NCI-H1048 (cell line): ENCODE measurements at places on chromosomes 3 and 15.

GRCh38 chr15:61393949-61394348 lies 164.8 kb upstream of the RORA start:
- no peak for DNase-seq

DNA sequence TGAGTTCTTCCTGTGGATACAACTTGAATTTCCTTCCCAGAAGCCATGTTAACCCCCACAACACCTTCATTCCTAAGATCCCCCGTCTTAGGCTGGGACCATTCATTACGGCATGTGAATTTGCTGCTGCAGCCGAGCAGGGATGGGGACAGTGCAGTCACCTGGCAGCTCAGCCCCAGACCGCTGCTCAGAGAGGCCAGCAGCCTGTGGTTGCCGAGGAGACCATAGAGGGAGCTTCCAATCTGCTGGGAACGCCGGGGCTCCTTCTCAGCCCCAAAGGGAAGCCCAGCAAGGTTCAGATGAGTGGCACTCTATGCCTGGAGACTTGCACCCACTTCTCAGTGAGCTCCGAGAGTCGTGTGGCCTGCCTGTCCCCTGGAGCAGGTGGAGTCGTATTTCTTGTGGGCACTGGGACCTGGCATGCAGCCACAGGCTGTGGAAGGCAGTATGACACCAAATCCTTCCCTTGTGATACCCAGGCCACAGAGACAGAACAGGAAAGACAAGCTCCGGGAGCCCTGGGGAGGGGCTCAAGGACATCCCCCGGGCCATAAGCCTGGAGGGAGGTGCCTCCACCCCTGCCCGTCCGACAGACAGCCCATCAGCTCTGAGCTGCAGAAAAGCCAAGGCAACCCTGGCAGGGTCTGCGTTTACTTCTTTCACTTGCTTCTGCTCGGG lies 167.3 kb downstream of the FAM43A start:
- no peak for DNase-seq

- DNase-seq = no peak
Measured at GRCh38 chr15:35567392-35567791, 21.4 kb upstream of the DPH6 start.

- no peak for DNase-seq
Measured at GRCh38 chr15:64837502-64837901, 4.2 kb upstream of the PLEKHO2 start.

DNA sequence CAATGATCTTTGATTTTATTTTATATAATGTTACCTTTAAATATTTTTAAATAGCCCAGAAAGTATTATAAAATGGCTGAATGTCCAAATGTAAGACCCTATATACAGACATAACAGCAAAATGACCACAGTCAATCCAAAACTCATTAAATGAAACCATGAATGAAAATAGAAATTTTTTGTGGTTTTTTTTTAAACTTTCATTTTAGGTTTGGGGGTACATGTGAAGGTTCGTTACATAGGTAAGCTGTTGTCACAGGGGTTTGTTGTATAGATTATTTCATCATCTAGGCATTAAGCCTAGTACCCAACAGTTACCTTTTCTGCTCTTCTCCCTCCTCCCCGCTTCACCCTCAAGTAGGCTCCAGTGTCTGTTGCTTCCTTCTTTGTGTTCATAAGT lies 108.8 kb downstream of the FAIM start:
- no peak for DNase-seq

GRCh38 chr3:172711454-172711795 lies 558 bp upstream of the NCEH1 start:
- DNase-seq = no peak

DNA sequence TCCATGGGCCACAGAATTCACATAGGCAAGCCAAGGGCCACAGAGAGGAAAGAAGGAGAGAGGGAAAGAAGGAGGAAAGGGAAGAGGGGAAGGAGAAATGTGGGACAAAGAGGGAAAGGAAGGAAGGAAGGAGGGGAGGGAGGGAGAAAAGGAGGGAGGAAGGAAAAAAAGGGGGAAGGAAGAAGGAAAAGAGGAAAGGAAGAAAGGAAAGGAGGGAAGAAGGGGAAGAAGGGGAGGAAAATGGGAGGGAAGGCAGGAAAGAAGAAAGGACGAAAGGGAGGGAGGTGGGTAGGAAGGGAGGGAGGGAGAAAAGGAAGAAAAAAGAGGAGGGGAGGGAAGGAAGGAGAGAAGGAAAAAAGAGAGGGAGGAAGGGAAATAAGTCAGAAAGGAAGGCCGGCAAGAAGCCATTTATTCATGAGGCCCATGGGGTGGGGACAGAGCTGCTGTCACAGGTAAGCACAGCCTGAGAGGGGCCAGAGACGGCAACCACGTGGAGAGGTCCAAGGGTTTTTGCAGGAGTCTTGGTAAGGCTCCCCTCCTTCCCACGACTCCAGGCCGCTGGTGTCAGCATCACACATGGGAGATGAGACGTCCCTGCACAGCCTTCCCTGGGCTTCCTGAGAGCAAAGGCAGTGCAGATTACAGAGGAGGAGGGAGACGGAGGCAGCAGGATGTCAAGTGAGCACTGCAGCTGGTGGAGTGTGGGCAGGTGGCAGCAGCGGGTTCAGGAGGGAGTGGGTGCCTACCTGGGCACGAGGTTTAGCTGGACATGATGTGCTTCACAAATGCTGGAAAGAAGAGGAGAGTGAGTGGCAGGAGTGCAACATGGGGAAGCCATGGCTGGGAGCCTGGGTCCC lies 5.5 kb downstream of the MYL3 start:
- DNase-seq = no peak

GRCh38 chr3:168292296-168292695 lies 196.6 kb upstream of the GOLIM4 start:
- DNase-seq = no peak

DNA sequence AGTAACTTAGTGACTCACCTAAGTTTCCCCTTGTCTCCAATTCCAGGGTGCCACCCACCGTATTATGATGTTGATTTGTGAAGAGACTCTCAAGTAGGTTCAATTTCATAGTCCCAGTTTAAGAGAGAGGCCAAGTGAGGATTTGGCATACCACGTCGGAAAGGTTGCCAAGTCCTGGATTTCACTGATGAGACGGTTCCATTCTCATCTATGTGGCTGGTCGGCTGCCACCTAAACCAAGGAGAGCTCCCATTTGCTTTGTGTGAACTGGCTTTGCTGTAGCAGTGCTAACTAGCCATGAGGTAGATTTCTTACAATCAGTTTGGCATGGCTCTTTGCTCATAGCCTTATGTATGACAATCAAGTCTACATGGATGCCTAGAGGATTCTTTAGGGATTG lies 653.6 kb downstream of the NLGN1 start:
- no peak for DNase-seq

- no peak for DNase-seq
Measured at GRCh38 chr15:33279613-33280205, 31.1 kb upstream of the RYR3 start.

DNA sequence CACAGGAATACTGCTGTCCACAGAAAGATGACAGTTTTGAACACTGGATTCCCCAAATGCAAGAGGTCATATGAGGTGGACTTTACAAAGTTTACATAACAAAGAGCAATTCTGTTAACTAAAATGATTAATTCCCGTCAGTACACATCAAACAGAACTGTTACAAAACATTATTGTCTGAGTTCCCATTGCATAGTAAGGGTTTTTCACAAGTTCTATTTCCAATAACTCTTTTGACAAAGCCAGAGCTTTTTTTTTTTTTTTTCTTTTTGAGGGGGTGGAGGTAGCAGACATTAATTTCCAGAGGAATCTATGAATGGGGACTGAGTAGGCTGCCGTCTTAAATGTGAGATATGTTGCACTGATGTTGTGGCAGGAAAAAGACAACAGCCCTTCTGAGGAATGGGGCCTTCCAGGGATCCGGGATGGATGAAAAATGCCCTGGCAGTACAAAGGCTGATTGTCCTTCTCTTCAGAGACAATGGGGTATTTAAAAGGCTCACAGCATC lies 178.1 kb upstream of the KBTBD8 start:
- no peak for DNase-seq

GRCh38 chr3:83096-83495 lies 113.5 kb upstream of the CHL1 start:
- no peak for DNase-seq

GRCh38 chr3:111681661-111682426 lies 86.7 kb upstream of the ZBED2 start:
- no peak for DNase-seq

- DNase-seq = no peak
Measured at GRCh38 chr3:13189639-13190377, 116.6 kb upstream of the IQSEC1 start.

GRCh38 chr15:101014921-101015841 lies 96.0 kb downstream of the LRRK1 start:
- peak; percentile 24 for DNase-seq

- no peak for DNase-seq
Measured at GRCh38 chr15:83565553-83566159, 88.3 kb upstream of the ADAMTSL3 start.

GRCh38 chr3:18481946-18482548 lies 56.9 kb upstream of the SATB1 start:
- DNase-seq = no peak

- no peak for DNase-seq
Measured at GRCh38 chr3:62249855-62250543, 123.4 kb downstream of the FEZF2 start.

- peak; percentile 19 for DNase-seq
Measured at GRCh38 chr3:85821130-85821756, 862.5 kb downstream of the CADM2 start.

GRCh38 chr3:69386556-69387385 lies 883 bp upstream of the FRMD4B start:
- DNase-seq = no peak

GRCh38 chr3:98573181-98573728 lies 20.2 kb downstream of the CPOX start:
- DNase-seq = no peak

- no peak for DNase-seq
Measured at GRCh38 chr15:99592145-99592791, 26.5 kb downstream of the MEF2A start.

- DNase-seq = no peak
Measured at GRCh38 chr3:89173546-89173945, 66.1 kb downstream of the EPHA3 start.

- DNase-seq = no peak
Measured at GRCh38 chr15:57647791-57648130, 56.1 kb downstream of the MYZAP start.

- DNase-seq = no peak
Measured at GRCh38 chr3:188780193-188781147, 391.3 kb upstream of the TPRG1 start.

- no peak for DNase-seq
Measured at GRCh38 chr3:69462022-69462825, 76.3 kb upstream of the FRMD4B start.

- DNase-seq = no peak
Measured at GRCh38 chr3:4250064-4250463, 53.1 kb upstream of the SETMAR start.

DNA sequence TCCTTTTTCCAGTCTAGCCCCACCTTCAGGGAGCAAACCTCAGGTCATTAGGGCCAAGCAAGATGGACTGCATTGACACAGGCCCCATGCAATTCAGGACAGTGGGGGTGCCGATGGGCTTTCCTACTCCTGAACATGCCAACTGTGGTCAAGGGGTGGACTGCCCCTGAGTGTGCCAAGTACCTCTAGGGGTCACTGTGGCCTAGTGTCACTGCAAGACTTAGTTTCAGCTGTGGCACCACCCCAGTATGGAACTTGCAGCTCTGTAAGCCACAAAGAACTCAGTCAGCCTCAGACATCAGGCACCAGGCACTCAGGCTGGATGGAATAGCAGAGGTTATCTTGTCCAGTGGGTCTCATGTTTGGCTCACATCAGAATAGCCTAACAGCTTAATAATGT lies 32.3 kb downstream of the EXOG start:
- DNase-seq = no peak

GRCh38 chr3:28940994-28941393 lies 339.9 kb upstream of the RBMS3 start:
- no peak for DNase-seq
